ENCODE measurements at places on chromosomes 4 and X. TPM values are rescaled to one million over a fixed set of nuclear protein-coding genes. Genes with fewer than 3 reads are reported as not detected.
A peak's percentile ranks its signal among the peaks of the same experiment; 100 is the strongest.

Gene ARHGEF38
- total RNA-seq, result not detected

Gene CT47B1
- not detected for total RNA-seq

Gene PAGE1
- not detected for total RNA-seq

Gene PPARGC1A
- total RNA-seq, result not detected

Gene TMPRSS11B
- total RNA-seq, result not detected

Gene CTAG1B
- total RNA-seq, result not detected

Gene MAGEE1
- 3.1 TPM for total RNA-seq

DNA sequence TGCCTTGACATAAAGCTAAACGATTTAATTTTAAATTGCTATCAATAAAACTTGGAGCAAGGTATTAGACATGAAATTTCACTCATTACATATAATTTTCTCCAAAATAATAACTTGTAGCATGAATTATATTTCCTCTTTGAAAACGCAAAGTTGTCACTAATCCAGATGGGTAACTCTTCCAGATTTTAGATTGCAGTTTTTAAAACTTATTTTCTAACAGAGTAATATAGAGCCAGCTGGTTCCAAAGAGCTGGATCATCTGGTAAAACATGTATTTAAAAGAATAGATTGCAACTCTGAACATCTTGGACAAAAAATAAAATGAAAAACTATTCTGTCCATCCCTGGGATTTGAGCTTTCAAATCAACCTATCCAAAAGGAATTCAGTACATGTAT lies 238.2 kb upstream of the INTU start:
- DNase-seq, result no peak

DNA sequence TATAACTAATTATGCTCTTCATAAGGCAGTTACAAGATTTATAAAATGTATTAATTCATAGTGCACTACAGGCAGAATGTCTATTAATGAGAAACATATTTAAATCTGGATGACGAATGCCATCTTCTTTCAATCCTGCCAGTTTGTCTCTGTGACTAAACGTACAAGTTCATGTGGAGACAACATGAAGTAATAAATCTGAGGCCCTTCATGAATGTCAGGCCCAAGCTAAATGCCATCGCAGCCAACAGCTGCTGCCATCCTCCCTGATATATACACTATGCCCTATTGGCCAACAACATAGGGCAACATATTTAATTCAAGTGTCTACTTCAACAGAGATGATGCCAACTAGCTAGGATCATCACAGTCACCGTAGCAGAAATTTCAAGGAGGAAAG lies 43.7 kb downstream of the TSPAN5 start:
- DNase-seq, result no peak

DNA sequence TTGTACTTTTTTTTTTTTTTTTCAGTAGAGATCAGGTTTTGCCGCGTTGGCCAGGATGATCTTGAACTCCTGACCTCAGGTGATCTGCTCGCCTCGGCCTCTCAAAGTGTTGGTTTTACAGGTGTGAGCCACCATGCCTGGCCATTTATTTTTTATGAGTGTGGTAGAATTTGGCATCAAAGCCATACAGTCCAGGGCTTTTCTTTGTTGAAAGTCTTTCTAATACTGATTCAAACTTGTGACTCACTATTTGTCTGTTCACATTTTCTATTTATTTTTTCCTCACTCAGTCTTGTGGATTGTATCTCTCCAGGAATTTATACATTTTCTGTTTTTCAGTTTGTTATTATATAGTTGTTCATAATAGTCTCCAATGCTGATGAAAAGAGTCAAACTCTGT lies 66.5 kb upstream of the SPIN4 start:
- no peak for DNase-seq

- no peak for DNase-seq
Measured at GRCh38 chr4:79182209-79182608, 143.7 kb downstream of the NAA11 start.

GRCh38 chr4:103008875-103009729 lies 10.4 kb downstream of the SLC9B1 start:
- DNase-seq, result peak; percentile 22

GRCh38 chr4:102217345-102217744 lies 127.9 kb downstream of the SLC39A8 start:
- DNase-seq, result no peak

DNA sequence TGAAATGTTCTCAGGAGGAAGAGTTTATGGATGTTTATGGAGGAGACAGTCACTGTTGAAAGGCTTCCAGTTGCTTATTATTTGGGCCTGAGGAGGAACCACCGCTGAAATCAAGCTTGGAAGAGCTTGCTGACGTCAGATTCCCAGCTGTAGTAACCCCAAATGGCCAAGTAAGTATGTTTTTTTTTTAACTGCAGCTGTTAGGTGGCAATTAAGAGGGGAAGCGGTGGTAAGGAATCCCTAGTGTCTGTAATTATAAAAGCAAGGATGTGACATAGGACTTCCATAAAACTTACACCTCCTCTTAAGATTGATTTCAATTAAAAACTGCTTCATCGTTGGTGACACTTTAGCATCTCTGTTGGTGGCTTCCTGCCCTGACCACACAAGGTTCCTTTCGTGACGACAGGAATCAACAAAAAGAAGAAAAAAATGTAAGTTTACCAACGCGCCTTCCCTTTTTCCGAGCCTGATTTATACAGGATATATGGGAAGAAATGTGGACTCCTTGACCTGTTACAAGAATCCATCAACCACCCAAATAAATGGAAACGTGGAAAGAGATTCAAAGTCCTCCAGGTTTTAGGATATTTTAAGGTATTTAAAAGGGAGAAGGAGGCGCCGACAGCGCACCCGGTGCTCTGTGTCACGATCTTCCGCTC lies 884 bp downstream of the RELL1 start:
- DNase-seq, result peak; percentile 55
